ENCODE measurements at places on chromosomes 7 and 10. TPM values are rescaled to one million over a fixed set of nuclear protein-coding genes. Genes with fewer than 3 reads are reported as not detected.

The CRYGN gene
- 0.43 TPM for total RNA-seq

The PKD2L1 gene
- total RNA-seq, result not detected

The NFKB2 gene
- total RNA-seq, result 13.3 TPM

The GSAP gene
- total RNA-seq, result 8.0 TPM

The PRKAR2B gene
- 16.3 TPM for total RNA-seq

The FAM25A gene
- total RNA-seq, result not detected

The GPR37 gene
- total RNA-seq, result not detected

The CALD1 gene
- 86.1 TPM for total RNA-seq

The STAG3 gene
- total RNA-seq, result 0.94 TPM

The CFAP58 gene
- 2.2 TPM for total RNA-seq

The UTF1 gene
- not detected for total RNA-seq

The TEX47 gene
- total RNA-seq, result not detected

Measured in Right ventricle myocardium superior (tissue), 1 donor.